ENCODE measurements at places on chromosomes 7 and 10.

- no peak for DNase-seq
Observed at GRCh38 chr10:102670871-102671434, 26.7 kb downstream of the TRIM8 start.

- no peak for DNase-seq
Observed at GRCh38 chr7:142134909-142135308, 23.4 kb downstream of the MGAM2 start.

- DNase-seq, result no peak
Observed at GRCh38 chr10:104766341-104766740, 125.3 kb downstream of the SORCS3 start.

- DNase-seq, result no peak
Observed at GRCh38 chr10:80144067-80144695, 11.7 kb downstream of the PLAC9 start.

DNA sequence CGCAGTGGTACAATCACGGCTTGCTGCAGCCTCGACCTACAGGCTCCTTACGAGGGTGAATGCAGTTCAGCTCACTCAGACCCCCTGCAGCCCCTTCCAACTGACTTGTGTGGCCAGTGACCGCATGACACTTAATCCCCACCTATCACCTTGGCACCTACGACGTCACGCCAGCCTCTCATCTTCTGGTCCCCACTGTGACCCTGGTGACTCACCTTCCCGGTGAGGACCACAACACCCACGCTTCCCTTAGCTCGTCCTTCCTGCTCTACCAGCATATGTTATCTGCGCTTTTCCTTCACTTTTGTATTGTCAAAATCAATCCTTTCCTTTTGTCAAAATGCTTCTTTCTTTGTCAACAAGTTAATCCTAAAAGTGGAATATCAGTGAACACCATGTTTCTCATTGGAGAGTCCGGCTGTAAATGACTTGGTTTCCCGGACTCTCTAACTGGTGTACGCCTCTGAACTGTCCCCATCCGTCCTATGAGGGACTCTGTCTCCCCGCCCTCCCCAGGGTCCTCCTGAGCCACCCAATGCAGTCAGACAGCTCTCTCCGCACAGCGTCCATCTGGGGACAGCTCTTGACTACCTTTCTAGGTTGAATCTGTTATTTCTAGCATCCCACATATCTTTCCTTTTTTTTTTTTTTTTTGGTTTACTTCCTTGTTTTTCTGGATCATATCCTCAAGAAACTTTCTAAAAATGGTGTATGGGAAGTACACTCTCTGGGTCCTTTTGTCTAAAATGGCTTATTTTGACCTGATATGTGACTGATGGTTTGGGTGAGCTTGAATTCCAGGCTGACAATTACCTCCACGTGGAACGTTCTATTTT is 37.3 kb downstream of the CFAP46 start:
- peak; percentile 7 for DNase-seq

GRCh38 chr10:5563991-5564536 is 39.3 kb downstream of the CALML3 start:
- no peak for DNase-seq

GRCh38 chr7:121076350-121077164 is 88.0 kb downstream of the CPED1 start:
- DNase-seq, result no peak

- no peak for DNase-seq
Observed at GRCh38 chr10:126169899-126170298, 218.4 kb downstream of the ADAM12 start.

GRCh38 chr7:116653204-116653603 is 18.8 kb upstream of the MET start:
- no peak for DNase-seq

- DNase-seq, result no peak
Observed at GRCh38 chr10:70319824-70320223, 36.0 kb upstream of the NPFFR1 start.

Data from glutamatergic neuron (in vitro differentiated cells).